ENCODE measurements at places on chromosomes 4 and X.

DNA sequence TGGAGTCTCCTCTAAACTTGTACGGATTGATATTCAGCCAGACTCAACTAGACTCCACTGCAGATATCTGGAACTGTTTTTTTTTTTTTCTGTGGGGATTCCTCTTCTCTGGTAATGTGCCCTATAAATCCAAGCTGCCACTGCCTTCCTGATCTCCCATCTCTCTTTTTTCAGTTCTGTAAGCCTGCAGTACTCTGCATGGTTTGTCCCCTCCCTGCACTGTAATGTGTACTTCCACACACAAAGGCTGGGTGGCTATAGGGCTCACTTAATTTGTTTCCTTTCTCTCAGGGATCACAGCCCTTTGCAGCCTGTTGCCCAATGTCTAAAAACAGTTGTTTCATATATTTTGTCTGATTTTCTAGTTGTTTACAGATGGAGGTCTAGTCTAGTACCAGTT lies 84.7 kb upstream of the RPA4 start:
- no peak for DNase-seq

DNA sequence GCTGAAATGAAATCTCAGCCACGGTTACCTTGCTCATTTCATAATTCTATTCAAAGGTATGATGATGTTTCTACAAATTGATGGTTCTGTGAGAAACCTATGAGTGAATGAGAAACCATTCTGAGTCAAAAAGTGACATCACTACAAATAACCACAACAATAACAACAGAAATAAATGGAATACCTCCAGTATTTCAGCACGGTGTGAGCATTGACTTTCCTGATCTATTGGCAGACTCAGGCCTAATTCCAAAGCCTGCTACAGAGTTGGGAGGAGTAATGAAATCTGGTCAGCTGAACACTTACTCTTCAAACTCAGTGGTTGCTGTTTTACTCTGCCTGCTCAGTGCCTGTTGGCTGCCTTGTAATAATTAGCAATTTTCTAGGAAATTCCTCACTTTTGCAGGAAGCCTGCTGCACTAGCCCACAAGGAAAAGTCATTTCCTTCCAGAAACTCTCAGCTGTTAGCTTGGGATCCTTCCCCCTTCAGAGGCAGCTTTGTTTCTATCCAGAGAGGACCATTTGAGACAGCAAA lies 18.8 kb upstream of the SYNPO2 start:
- no peak for DNase-seq

DNA sequence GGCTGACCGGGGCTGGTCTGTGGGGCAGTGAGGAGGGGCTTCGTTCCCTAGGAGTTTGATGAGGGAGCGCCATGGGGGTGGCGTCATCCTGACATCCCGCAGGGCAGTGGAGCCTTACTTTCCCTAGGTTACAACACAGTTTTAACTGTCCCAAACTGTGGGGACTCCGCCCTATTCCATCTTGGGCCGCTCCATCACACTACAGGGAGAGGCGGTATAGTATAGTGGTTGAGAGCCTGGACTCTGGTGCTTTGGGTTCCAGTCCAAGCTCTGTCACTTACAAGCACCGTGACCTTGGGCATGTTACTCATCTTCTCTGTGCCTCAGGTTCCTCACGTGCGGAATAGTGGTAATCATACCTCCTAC lies 44.2 kb downstream of the ZNF185 start:
- peak; percentile 18 for DNase-seq

DNA sequence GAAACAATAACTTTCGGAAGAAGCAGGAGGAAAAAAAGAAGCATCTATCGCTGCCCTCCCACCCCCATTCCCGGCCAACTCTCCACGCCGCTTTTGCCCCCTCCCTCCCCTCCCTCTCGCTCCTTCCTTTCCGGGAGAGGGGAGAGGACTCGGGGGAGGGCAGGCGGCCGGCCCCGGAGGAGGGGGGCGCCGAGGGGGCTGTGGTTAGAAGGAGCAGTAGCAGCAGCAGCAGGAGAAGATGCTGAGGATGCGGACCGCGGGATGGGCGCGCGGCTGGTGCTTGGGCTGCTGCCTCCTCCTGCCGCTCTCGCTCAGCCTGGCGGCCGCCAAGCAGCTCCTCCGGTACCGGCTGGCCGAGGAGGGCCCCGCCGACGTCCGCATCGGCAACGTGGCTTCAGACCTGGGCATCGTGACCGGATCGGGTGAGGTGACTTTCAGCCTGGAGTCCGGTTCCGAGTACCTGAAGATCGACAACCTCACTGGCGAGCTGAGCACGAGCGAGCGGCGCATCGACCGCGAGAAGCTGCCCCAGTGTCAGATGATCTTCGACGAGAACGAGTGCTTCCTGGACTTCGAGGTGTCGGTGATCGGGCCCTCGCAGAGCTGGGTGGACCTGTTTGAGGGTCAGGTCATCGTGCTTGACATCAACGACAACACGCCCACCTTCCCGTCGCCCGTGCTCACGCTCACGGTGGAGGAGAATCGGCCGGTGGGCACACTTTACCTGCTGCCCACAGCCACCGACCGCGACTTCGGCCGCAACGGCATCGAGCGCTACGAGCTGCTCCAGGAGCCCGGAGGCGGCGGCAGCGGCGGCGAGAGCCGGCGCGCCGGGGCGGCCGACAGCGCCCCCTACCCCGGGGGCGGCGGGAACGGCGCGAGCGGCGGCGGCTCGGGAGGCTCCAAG lies 1.3 kb downstream of the PCDH7 start:
- no peak for DNase-seq

DNA sequence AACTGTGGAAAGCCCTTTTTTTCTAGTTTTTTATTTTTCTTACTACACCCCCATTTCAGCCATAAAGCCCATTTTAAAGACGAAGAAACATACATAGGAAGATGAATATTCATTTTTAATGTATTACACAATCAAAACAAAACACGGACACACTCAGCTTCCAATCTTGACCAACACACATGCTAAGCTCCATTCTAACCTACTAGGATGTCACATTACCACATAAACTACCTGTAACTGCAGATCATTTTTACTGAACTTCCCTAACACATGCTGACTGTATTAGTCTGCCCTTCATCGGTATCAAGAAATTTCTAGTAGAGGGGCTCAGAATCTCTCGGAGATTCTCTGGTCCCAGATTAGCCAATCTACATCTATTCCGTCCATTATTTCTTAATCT lies 1.8 kb downstream of the CCNI start:
- DNase-seq = no peak

DNA sequence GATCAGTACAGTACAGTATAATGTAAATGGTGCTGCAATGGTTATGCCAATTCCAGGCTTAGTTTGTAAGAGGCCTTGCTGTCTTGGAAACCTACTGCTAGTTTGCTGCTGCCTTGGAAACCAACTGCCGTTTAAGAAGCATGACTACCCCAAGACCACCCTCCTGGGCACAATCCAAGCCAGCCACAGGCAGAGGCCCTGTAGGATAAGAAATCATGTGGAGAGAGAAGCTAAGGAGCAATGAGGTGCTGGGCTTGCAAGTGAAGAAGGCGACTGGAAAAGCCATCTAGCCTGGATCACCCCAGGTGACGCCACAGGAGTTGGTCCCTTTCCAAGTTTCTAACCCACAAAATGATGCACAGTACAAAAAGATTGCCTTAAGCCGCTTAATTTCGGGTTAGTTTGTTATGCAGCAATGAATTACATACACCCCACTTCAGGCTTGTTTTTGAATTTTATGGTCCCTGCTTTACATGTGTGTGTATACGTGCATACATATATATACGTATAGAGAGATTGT lies 16.9 kb downstream of the ZFP42 start:
- DNase-seq = no peak

DNA sequence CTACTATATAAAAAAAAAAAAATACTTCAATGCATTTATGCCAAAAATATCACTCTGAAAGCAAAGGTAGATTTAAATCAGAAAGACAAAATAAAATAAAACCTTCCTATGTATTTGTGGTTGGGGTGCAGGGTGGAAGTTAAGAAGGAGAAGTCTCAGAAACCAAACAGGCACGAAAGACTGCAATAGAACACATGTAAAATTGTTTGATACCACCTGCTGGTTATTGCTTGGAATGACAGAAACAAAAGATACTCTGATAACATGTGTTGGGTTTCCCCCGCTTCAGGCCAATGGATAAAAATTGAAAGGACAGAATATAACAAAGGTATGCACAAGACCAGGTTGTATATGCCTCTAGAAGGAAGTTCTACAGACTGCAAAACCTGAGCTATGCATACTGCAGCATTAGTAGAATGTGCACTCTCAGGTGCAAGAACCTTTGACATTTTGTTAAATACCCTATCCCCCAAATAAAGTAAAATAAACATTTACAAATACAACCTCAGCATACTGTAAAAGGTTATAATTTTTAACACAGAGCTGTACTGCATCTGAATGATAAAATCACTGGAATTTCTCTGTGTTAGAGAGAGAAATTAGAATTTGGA lies 118.8 kb downstream of the GABRA2 start:
- peak; percentile 9 for DNase-seq

- no peak for DNase-seq
Measured at GRCh38 chrX:31071262-31071661, 579 bp downstream of the FTHL17 start.

GRCh38 chr4:88659055-88659889 lies 38.4 kb downstream of the NAP1L5 start:
- DNase-seq = peak; percentile 41

DNA sequence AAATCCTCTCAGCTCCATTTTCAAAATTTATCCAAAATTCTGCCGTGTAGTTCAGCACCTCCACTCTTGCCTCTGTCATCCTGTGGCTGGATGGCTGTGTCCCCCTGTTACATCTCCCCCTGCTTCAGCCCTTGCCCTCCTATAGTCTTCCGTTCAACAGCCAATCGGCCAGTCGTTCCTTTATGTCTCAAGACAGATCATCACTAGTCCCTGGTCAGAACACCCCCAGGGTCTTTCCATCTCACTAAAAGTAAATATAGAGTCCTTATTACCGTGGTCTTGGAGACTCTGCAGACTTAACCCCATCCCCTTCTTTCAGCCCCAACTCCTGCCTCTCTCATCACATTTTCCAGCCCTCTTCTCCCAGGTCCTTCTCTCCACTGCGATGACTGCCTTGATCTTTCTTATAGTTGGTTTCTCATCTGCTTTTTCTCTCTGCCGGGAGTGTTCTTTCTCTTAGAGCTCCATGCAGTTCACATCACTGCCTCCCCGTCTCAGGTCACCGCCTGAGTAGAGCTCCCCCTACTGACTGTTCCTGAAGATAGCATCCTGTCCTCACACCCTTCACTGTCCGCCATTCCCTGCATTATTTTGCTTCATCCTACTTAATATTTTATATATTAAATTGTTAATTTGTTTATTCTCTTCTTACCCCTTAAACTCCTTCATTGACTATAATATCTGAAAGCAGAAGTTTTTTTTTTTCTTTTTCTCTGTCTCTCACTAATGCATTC lies 736.9 kb upstream of the MAGEB2 start:
- peak; percentile 9 for DNase-seq

DNA sequence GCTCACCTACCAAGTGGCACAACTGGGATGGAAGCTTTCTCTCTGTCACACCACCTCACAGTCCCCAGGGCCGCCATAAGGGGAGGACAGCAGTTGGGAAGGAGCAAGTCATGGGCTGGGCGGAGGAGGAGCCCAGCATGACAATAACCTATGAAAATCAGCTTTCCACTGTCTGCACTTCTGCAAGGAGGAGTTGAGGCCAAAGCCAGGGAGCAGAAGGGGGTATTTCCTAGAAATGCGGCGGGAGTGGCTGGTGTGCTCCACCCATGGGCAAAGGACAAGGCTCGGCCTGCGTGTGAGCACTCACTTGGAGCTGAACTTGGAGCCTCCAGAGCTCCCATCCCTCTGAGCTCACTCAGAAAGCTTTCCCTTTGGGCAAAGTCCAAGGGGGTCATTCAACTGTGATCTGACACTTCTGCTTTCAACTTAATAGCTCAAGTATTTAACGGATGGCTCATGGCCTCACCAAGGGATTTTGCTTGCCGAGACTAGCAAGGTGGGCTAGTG lies 18.5 kb downstream of the APLN start:
- peak; percentile 57 for DNase-seq

DNA sequence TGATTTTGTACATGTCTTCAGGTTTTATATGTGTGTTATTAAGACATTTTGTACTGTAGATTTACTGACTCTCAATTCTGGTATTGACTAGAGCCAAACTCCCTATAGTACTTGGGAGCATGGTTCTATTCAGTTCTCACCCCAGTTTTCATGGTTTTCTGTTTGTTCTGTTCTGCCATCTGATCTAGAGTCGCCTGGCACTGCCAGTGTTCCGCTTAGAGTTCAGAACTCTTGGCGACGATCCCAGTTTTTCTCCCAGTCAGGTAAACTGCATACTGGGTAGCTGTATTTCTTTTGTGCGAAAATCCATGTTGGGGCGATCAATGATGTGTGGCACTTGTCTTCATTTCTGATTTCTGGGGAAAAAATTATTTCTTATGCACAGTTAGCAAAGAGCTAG lies 78.0 kb downstream of the PHOX2B start:
- no peak for DNase-seq

DNA sequence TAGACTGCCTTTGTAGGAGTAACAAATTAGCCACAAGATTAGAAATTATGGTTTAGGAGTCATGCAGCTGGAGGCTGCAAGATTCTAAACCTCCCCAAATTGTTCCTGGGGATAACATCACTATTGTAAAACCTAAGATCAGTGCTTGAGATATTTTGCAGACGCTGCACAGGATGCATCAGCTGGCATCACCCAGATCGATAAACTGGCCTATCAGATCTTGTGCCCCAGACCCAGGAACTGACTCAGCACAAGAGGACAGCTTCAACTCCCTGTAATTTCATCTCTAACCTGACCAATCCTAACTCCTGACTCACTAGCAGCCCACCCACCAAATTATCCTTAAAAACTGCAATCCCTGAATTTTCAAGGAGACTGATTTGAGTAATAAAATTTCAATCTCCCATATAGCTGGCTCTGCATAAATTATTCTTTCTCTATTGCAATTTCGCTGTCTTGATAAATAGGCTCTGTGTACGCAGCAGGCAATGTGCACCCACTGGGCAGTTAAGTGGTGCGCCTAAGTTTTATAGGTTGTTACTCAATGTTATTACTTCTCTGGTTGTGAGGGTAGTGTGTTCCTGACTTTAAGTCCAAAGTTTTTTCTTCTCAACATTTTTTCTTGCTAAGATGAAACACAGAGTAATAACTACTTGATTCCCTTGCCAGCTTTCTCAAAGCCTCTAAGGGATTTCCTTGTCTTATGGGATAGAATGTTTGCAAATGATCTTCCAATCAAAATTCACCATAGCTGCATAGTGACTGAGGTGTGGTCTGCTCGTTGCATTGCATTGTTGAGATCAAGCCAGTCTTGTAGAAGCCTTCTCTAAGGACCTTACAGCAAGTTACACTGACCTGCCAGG lies 312.3 kb upstream of the DKK2 start:
- no peak for DNase-seq
